ENCODE measurements at places on chromosomes 3 and 15. TPM values are rescaled to one million over a fixed set of nuclear protein-coding genes. Genes with fewer than 3 reads are reported as not detected.

DNA sequence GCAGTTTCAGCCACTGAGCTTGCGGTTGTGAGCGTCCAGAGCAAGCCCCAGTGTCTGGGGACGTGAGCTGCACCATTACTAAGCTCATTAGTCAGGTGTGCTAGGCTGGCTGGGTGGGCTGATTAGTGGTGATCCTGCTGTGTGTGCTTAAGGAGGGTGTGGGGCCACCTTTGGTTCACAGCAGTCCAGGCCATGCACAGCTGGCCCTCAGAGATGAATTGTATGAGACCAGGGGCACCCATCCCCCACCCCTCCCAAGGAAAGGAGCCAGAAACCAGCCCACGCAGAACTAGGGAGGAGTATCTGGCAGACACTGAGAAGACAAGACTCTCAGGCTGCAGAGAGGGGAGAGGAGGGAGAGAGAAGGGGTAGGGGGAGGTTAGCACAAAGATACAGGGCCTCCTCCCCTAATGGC is 3.8 kb downstream of the TYRO3 start:
- no peak overlapping the region for H3K4me3 ChIP-seq
- no peaks in the 10 kb centered on the region for H3K27me3 ChIP-seq
- no peak overlapping the region for H3K27ac ChIP-seq
- DNase-seq = no peak
- H3K4me1 ChIP-seq = peaks cover 6% of the 10 kb centered on the region

DNA sequence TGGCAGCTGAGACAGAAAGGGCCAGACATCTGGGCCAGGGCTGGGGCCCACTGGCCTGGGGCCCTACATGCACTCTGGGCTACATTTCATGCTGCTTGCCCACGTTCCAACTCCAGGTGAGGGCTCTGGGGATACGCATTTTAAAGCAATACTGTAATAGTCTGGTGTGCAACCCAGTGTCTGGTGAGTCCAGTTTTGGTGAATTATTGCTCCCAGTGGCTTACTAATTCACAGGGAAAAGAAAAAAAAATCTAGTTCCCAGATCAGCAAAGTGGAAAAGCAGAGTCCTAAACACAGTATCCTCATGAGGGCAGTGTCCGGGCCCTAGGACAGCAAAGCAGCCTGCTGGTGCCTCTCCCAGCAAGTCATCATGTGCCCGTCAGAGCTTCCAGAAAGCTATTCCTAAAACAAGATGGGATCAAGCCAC is 82.4 kb downstream of the CCNL1 start:
- no peak overlapping the region for H3K4me3 ChIP-seq
- peak overlapping the region; percentile 30 for H3K27ac ChIP-seq
- H3K4me1 ChIP-seq = peaks cover 7% of the 10 kb centered on the region
- H3K27me3 ChIP-seq = no peaks in the 10 kb centered on the region
- DNase-seq = no peak
- H3K36me3 ChIP-seq = no peaks in the 10 kb centered on the region

Gene MYZAP
- 2.6 TPM for total RNA-seq

DNA sequence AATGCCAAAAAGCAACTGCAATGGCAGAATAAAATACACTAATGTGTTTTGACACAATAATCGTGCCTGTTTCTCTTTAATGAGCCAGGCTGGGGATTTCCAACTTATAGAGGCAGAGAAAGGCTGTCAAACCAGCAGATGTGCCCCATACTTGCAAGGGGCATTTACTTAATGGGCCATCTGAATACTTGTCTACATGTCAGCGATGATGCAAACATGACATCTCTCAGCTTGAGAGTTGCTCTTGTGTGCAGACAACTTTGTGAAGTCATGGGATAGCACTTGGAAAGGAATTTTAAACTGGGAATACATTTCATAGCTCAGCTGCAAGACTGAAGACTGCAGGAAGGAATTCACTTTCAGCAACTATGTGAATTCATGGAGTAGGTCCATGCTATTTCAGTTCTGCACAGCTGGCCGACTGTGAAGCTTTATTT is 127.4 kb upstream of the ADAMTS9 start:
- H3K4me1 ChIP-seq = peaks cover 25% of the 10 kb centered on the region
- no peaks in the 10 kb centered on the region for H3K36me3 ChIP-seq
- no peak overlapping the region for H3K4me3 ChIP-seq
- H3K27ac ChIP-seq = peak overlapping the region; percentile 64

DNA sequence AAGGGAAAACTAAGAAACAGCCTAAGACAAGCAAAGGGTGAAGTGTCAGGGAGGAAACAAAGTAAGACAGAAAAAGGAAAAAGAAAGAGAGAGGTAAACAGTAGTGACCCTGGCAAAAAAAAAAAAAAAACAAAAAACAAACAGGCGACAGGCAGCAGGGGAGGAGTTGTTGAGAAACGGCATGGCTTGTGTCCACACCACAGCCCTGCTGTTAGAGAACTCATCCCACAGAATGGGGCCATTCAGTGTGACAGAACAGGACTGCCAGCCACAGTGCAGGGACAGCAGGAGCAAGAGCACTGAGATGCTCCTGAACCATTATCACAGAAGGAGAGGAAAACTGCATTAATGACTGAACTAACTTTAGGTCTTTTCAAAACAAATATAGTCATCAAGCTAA is 29.7 kb downstream of the MECOM start:
- H3K4me1 ChIP-seq = no peaks in the 10 kb centered on the region
- H3K27ac ChIP-seq = no peak overlapping the region
- DNase-seq = no peak
- peaks cover 8% of the 10 kb centered on the region for H3K27me3 ChIP-seq
- H3K36me3 ChIP-seq = no peaks in the 10 kb centered on the region

DNA sequence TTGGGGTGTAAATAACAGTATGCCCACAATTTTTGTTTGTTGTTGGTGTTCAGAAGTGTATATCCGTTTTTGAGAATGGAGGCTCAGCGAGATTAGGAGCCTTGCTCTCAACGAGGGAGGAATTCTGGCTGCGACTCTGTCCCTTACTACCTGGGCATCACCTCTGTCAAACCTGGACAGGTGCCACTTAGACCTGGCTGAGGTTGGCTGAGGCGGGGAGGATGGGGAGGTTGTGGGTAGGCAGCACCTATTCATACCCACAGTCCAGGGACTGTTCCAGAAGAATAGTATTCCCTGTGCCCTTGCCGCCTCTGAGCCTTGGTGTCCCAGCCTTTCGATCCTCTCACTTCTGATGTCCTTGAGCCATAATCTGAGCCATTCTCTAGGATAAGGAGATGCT is 99.9 kb downstream of the LINGO1 start:
- H3K27me3 ChIP-seq = no peaks in the 10 kb centered on the region
- no peak overlapping the region for H3K4me3 ChIP-seq
- H3K27ac ChIP-seq = no peak overlapping the region
- H3K36me3 ChIP-seq = no peaks in the 10 kb centered on the region

Gene DISP2
- 2.4 TPM for total RNA-seq

Gene RPP25
- 1.3 TPM for total RNA-seq

DNA sequence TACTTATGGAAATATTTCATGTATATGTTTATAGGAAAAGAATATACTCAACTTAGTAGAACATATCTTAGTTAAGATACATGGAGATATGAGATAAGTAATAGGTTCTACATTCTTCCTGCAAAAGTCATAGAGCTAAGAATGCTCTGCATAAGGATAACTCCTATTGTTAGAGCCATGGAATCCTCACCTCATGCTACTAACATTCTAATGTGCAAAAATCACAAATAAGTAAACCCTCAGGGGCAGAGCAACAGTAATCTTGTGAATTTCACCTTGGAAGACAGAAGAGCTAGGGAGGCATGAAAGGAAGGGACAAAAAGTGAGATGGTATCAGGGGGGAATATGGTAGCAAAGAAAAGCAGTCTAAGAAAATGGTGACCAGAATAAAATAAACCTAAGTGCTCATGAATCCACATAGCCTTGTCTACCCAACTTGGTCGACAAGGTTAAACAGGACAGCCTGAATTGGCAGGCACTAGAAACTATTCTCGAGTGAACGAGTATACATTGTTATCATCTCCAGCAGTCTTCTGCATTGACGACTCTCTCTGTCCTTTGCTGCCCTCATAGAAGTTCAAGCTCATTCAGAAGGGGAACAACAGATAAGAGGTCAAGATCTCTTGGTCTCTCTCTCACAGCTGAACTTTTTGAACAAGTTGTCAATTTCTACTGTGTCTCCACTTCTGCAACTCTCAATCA is 52.8 kb downstream of the XRN1 start:
- no peak overlapping the region for H3K27ac ChIP-seq
- H3K4me3 ChIP-seq = no peak overlapping the region
- H3K36me3 ChIP-seq = peaks cover 87% of the 10 kb centered on the region

DNA sequence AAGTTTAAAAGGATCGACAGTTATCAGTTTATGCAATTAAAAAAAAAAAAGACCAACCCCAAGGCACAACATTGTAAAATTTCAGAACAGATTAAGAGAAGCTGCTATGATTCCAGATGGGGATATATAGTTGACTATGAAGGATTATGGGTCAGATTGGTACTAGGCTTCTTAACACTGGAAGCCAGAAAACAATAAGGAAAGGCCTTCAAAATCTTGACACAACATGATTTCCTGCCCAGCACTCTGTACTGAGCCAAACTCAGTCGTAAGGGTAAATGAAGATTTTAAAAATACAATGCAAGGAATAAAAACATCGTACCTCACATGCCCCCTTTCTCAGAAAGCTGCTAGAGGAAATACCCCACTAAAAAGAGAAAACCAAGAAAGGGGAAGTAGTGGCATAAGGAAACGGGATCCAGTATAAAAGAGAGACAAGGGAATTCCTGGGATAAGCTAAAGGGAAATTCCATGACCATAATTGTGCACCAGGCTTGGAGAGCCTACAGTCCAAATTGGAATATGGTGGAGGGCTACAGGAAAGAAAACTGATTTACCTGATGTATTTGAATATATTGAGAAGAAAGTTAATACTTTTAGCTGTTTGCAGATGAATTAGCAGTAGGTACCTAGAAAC is 27.9 kb downstream of the PIAS1 start:
- H3K36me3 ChIP-seq = no peaks in the 10 kb centered on the region
- H3K27me3 ChIP-seq = no peaks in the 10 kb centered on the region
- H3K27ac ChIP-seq = no peak overlapping the region
- no peak overlapping the region for H3K4me3 ChIP-seq
- no peak for DNase-seq
- peaks cover 70% of the 10 kb centered on the region for H3K4me1 ChIP-seq

GRCh38 chr3:196569003-196569516 is 600 bp downstream of the FBXO45 start:
- peaks cover 16% of the 10 kb centered on the region for H3K36me3 ChIP-seq
- no peaks in the 10 kb centered on the region for H3K27me3 ChIP-seq
- peak overlapping the region; percentile 89 for H3K4me3 ChIP-seq
- peaks cover 24% of the 10 kb centered on the region for H3K4me1 ChIP-seq

Gene MESP2
- 0.38 TPM for total RNA-seq

- no peaks in the 10 kb centered on the region for H3K27me3 ChIP-seq
- peaks cover 18% of the 10 kb centered on the region for H3K4me1 ChIP-seq
- no peak overlapping the region for H3K27ac ChIP-seq
- H3K4me3 ChIP-seq = no peak overlapping the region
- no peaks in the 10 kb centered on the region for H3K36me3 ChIP-seq
- DNase-seq = no peak
Observed at GRCh38 chr3:16067837-16068471, 106.5 kb upstream of the GALNT15 start.

- DNase-seq = no peak
- H3K36me3 ChIP-seq = no peaks in the 10 kb centered on the region
- no peaks in the 10 kb centered on the region for H3K27me3 ChIP-seq
- H3K4me1 ChIP-seq = no peaks in the 10 kb centered on the region
- no peak overlapping the region for H3K27ac ChIP-seq
- no peak overlapping the region for H3K4me3 ChIP-seq
Observed at GRCh38 chr15:34064438-34064837, 25.4 kb upstream of the AVEN start.

DNA sequence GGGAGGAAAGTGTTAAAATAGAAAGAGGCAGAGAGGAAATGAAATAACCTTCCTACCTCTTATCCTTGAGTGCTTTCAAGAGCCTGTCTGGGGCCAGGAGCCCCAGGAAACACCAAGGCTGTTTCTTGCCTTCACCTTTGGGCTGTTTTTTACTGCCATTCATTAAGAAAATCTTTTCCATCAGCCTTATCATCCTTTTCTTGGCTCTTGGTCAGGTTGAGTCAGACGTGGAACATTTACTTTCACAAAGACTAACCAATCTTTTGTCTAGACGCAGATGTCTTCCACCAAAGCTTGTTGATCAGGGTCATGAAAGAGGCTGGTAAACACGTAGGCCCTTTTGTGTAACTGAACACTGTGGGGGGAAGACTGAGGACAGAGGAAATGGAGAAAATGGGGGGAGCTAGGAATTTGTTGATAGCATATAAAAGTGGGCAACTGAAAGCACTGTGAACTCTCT is 151.0 kb upstream of the THBS1 start:
- DNase-seq = no peak
- no peak overlapping the region for H3K27ac ChIP-seq
- H3K36me3 ChIP-seq = no peaks in the 10 kb centered on the region

DNA sequence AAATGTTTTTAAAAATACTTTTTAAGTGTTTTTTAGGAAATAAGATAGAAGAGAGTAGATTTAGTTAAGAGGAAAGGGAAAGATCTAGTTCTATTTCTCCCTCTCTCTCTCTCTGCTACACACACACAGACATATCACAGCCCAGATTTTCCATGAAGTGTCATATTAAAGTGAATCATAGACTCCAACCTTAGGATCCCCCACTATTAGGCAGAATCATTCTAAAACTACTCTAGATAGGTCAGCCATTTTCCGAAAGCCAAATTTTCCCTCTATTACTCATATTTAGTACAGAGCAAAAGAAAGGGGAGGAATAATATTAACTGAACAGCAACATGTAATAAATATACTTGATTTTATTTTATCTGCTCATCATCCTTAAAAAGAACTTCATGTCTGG is 45.1 kb upstream of the RSL24D1 start:
- no peaks in the 10 kb centered on the region for H3K4me1 ChIP-seq
- no peak overlapping the region for H3K4me3 ChIP-seq
- H3K27me3 ChIP-seq = no peaks in the 10 kb centered on the region
- DNase-seq = no peak

Gene MYRIP
- 2.6 TPM for total RNA-seq

Gene SLC28A1
- total RNA-seq = 0.49 TPM

Gene MITF
- 98.1 TPM for total RNA-seq

- no peak overlapping the region for H3K4me3 ChIP-seq
- no peak overlapping the region for H3K27ac ChIP-seq
- DNase-seq = no peak
- no peaks in the 10 kb centered on the region for H3K4me1 ChIP-seq
- H3K27me3 ChIP-seq = no peaks in the 10 kb centered on the region
Observed at GRCh38 chr3:104646196-104646595, 720.5 kb upstream of the ALCAM start.

- DNase-seq = no peak
- H3K27ac ChIP-seq = no peak overlapping the region
- no peaks in the 10 kb centered on the region for H3K36me3 ChIP-seq
- no peak overlapping the region for H3K4me3 ChIP-seq
Observed at GRCh38 chr15:68512052-68512451, 66.7 kb upstream of the CORO2B start.

Gene GPR149
- total RNA-seq = not detected

Gene C15orf62
- not detected for total RNA-seq

Gene MAP4
- 1,424 TPM for total RNA-seq

GRCh38 chr15:69843900-69844304 is 253.8 kb downstream of the TLE3 start:
- no peaks in the 10 kb centered on the region for H3K4me1 ChIP-seq
- no peak for DNase-seq
- H3K27me3 ChIP-seq = no peaks in the 10 kb centered on the region
- H3K27ac ChIP-seq = no peak overlapping the region

Gene MAN2C1
- 86.5 TPM for total RNA-seq

- H3K4me1 ChIP-seq = peaks cover 4% of the 10 kb centered on the region
- H3K27me3 ChIP-seq = no peaks in the 10 kb centered on the region
- H3K36me3 ChIP-seq = peaks cover 23% of the 10 kb centered on the region
- H3K4me3 ChIP-seq = no peak overlapping the region
- no peak for DNase-seq
Observed at GRCh38 chr15:82788496-82788895, 17.4 kb downstream of the FSD2 start.

Measured in psoas muscle (tissue), 8 donors.